ENCODE measurements at places on chromosomes 5 and 9. TPM values are rescaled to one million over a fixed set of nuclear protein-coding genes. Genes with fewer than 3 reads are reported as not detected.

ANKRD31 gene
- 1.3 TPM for total RNA-seq

LCN15 gene
- not detected for total RNA-seq

LRRC19 gene
- not detected for total RNA-seq

RGS7BP gene
- not detected for total RNA-seq

IFNA2 gene
- total RNA-seq: not detected

LMX1B gene
- not detected for total RNA-seq

UBE2D2 gene
- total RNA-seq: 210 TPM

Data from naive thymus-derived CD4-positive, alpha-beta T cell (primary cell).